ENCODE measurements at places on chromosomes 5 and 9.
A peak's percentile ranks its signal among the peaks of the same experiment; 100 is the strongest.

DNA sequence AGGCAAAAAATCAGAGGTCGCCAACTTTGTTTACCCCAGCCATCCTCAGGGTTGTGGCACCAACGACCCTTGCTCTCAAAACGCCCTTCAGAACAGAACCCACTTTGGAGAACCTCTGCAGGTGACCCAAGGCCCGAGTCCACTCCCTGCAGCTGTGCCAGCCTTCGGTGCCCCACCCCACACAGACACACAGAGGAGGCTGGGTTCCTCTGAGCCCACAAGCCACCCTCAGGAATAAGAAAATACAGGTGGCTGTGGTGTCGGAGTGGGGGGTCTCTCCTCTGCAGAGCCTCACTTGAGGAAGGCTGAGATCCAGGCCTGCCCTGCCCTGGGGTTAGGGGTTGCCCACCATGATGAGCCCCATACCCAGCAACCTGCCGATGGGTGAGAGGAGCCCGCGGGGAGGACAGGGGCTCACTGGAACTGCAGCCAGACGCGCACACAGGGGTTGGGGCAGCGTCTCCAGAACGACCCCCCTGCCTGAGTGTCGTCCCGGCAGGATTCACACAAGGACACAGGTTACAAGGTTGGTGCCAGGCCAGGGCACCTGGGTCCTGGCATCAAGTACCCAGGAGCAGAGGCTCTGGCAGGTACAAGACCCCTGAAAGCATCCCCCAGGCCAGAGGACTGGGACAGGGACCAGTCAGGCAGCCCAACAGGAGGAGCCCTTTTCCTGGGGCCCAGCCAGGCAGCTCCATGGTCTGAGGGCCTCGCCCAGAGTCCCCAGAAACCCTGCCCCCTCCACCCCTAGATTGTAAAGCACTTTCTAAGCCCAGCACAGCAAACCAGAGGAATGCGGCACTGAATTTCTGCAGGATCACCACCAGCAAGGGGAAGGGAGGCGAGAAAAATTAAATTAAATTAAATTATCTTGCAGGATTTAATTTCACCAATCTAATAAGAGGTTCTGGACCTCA is 40.0 kb downstream of the NACC2 start:
- no peak for DNase-seq

DNA sequence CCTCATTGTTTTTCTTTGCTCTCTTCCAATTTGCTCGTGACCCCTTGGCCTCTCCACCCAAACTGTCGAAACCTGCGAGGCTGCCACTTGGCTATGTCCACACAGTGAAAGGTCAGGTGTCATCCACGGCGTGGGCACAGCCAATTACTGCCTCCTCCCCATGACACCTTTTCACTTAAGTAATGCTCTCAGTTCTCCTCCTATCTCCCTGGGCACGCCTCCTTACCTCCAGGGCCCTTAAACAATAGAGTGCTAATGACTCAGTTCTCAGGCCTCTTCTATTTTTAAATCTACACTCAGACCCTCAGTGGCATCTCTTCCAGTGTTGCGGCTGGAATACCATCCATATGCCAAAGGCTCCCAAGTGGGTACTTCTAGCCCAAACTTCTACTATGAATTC is 256.8 kb downstream of the ROR2 start:
- DNase-seq = no peak

DNA sequence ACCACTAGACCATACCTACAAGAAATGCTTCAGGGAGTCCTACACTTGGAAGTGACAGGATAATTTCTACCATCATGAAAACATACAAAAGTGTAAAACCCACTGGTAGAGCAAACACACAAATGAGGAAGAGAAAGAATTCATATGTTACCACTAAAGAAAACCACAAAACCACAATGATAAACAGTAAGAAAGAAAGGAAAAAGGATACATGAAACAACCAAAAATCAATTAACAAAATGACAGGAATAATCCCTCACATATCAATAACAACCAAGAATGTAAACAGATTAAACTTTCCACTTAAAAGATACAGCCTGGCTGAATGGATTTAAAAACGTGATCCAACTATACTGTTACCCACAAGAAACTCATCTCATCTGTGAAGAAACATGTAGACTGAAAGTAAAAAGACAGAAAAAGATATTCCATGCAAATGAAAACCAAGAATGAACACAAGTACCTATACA is 83.4 kb downstream of the LPAR1 start:
- no peak for DNase-seq

DNA sequence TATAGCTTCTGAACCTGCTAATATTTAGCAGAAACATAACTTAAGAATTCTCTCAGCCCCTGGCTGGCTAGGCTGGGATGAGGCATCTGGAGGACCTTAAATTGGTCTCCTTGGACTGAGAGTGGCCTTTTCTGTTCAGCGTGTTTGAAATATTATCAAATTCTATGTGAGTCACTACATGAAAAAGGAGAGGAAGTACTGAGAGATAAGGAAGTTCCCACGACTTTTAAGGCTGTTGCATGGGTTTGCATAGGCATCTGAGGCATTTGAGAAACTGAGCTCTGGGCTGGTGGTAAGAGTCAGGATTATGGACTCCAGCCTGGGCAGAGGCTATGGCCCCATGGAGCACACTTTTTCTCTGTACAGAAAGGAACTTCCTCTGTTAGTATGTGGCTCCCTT is 816.2 kb upstream of the GRAMD2B start:
- no peak for DNase-seq

DNA sequence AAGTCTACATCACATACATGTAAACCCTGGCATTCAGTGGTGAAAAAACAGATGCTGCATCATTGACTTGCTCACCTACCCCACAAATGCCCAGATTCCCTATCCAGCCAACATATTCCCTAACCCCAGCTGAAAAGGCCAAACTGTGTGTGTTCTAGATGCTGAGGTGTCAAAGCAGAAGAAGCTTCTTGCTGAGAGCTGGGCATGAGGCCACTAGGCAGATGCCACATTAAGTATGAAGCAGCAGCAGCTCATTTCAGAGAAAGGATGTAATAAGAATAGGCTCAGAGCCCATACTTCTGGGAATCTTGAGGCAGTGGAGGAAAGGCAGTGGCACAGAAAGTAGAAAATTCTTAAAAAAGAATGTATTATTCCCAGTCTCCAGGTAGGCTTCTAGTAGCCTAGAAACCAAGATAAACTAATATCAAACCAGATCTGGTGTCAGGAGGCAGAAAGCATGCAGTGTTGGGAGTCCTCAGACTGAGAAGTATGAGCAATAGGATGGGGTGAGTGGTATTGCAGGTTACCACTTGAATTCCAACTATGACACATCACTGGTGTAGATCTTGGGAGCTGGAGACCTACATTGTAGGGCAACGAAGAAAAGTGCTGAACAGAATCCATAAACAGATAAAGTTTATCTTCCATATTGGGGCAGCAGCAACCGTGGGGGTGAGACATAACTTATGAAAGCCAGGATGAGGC is 71.9 kb upstream of the GRHPR start:
- DNase-seq = no peak

DNA sequence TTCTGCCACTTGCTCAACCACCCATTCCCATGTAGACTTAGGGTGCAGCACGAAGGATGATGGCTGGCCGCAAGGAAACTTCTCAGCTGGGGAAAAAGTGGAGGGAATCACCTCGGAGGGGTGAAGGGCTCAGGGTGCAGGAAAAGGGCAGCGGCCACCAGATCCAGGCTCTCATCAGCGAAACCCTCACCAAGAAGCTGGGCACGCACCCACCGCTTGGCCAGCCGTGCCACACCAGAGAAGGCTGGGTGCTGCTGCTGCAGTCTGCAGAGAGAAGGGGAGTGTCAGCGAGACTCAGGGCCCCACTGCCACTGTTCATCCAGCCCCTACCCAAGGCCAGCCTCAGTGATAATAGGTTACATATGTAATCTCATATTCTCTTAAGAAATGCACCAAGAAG is 8.6 kb downstream of the NOL6 start:
- DNase-seq = no peak

DNA sequence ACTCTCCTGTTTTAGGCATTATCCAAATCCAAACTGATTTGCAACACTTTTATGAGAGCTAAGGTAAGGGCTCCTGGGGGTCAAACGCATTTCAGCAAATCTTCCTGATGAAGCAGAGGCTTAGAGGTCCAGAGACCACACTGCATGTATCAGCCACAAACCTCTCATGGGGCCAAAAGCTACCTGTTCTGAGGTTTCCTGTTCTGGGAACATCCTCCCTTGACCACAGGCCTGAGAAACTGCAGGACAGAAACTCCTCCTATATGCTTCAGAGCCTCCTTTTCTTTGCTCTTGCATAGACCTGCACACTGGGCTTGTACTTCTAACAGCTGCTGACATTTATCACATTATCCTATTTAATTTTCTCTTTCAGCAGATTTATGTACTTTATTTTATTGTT is 92.6 kb downstream of the OR2K2 start:
- no peak for DNase-seq

- peak; percentile 63 for DNase-seq
These were observed 74.0 kb downstream of the UBAP1 start for GRCh38 chr9:34252670-34253459.

GRCh38 chr5:27315363-27316270 is 277.2 kb upstream of the CDH9 start:
- DNase-seq = no peak

GRCh38 chr9:33818167-33818846 is 1.3 kb downstream of the UBE2R2 start:
- DNase-seq = no peak

DNA sequence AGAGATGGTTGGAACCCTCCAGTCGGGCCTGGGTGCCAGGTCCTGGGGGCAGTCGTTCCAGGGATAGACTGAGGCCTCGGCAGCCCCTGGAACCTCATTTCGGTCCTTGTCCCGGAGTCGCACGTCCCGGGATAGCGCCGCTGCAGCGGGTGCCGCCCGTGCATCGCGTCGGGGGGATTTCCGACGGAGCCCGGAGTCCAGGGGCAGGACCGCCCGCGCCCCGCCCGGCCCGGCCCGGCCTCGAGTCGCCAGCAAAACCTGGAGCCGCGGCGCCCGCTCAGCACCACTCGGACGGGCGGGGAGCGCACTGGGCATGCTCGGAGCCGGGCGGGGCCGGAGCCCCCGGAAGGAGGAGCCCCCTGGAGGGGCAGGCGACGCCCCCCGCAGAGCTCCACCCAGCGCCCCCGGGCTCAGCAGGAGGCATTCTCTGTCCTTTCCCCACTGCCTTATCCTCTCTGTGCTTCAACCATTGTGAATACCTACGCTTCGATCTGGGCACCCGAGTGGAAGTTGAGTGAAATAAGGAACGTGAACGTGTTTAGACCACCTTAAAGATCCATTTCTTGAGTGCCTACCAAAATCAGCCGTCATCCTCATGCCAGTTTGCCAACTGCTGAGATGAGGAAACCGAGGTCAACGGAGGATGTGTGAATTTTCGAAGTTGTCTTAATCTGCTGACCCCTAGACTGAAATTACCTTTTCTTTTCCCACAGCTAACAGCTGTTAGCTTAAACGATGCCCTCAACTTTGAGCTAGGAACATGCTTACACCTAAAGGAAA is 1.7 kb upstream of the PTPN3 start:
- DNase-seq = no peak

- DNase-seq = no peak
These were observed 349.0 kb downstream of the BRINP1 start for GRCh38 chr9:119020284-119020683.

Data from naive B cell (primary cell).